ENCODE measurements at places on chromosomes 7 and 10.

DNA sequence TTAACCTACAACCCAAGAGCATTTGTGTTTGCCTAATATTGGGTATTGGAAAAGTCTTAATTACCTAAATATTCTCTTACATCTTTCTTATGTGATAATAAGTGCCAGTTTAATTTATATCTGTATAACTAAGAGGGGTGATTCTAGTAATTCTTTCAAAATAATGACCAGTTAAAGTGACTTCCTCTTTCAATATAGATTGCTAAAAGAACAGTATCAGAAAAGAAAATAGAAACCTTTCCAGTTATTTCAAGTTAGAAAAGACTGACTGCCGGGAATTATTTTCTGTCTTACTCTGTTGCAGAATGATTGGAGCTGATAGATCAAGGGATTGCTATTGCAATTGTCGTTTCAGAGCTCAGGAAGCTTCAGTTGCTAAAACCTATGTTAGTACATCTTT, 525.0 kb upstream of the SEMA3D start:
- DNase-seq = no peak

DNA sequence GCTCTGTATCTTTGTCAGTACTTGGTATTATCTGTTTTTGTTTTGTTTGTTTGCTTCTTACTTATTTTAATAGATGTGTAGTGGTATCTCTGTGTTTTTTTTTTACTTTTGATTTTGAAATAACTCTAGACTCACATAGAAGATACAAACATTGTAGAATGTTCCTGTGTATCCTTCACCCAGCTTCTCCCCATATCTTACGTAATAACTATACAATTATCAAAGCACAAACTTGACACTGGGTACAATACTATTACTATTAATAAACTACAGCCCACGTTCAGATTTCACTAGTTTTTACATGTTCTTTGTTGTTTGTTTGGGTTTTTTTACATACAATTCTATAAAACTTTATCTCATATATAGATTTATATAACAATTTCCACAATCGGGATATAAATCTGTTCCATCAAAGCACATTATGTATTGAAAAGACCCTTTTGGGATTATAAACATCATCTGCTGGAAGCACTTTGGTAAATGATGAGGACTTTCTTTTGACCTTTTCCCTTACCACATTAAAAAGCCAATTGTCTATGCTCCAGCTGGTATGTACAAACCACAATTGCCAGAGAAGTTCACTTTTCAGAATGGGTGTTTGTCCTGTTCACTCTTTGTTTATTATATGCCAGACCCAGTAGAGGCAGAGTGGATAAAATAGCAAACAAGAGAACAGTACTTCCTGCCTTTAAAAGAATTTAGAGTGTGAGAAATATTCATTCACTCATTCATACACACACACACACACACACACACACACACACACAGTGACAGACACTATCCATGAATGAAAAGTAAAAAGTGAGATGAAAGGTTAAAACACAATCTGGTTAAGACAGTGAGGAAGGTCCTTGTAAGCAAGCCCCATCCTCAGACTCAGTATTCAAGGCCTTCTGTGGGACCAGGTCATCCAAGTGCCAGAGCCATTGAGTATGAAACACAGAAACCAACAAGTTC, 113.0 kb downstream of the SGMS1 start:
- no peak for DNase-seq

DNA sequence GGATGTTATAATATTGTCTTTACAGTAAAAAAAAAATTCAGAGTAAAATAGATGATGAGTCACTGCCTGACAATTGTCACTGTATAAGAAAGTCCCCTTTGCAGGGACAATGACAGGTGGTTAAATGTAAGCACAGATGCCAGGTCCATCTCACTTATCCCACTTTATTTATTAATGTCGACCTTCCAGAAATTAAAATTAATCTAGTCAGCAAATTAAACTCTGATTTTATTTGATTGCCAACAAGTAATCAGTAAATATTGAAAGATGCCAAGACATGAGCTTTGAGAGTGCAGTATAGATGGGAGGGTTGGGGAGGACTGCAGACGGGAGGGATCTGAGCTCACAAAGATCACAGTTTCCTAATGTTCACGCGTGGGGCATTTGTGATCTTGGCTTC, 50.9 kb downstream of the CPXM2 start:
- no peak for DNase-seq

GRCh38 chr10:29736366-29737073, 101.7 kb upstream of the SVIL start:
- peak; percentile 90 for DNase-seq

GRCh38 chr7:132793474-132793873, 217.2 kb upstream of the PLXNA4 start:
- DNase-seq = no peak

- DNase-seq = no peak
Observed at GRCh38 chr10:112379635-112380296, 5.8 kb downstream of the ACSL5 start.

GRCh38 chr7:129311429-129311828, 86.6 kb downstream of the AHCYL2 start:
- DNase-seq = no peak

GRCh38 chr10:14573666-14574261, 200.9 kb downstream of the FAM107B start:
- DNase-seq = no peak

GRCh38 chr10:46024948-46025347, 5.5 kb downstream of the NCOA4 start:
- DNase-seq = no peak

- DNase-seq = no peak
Observed at GRCh38 chr10:127996586-127996985, 89.7 kb downstream of the PTPRE start.

GRCh38 chr7:151470711-151471110, 30.8 kb upstream of the CRYGN start:
- DNase-seq = no peak

DNA sequence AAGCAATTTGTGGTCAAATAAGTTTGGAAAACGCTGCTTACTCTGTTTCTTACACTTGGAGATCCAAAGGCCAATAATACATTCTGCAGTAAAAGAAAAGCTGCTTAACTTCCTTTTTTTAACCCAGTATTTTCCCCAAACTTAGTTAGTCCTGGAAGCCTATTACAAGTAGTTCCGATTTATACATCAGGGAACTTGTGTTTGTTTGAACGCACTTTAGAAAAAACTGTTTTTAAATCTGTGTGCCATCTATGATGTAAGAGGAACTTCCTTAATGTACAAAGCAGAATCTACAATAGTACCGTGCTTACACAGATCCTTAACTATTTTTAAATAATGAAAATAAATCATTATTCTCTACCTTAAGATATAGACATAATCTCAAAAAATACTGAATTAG, 23.0 kb downstream of the SFR1 start:
- DNase-seq = peak; percentile 76

GRCh38 chr7:77907281-77907680, 108.7 kb downstream of the PHTF2 start:
- DNase-seq = no peak

- DNase-seq = no peak
Observed at GRCh38 chr10:35639021-35639727, 2.9 kb downstream of the FZD8 start.

- DNase-seq = no peak
Observed at GRCh38 chr7:112372101-112372500, 78.2 kb upstream of the IFRD1 start.

- no peak for DNase-seq
Observed at GRCh38 chr10:11262494-11263345, 245.0 kb downstream of the CELF2 start.

- no peak for DNase-seq
Observed at GRCh38 chr10:104767745-104768144, 126.7 kb downstream of the SORCS3 start.

- no peak for DNase-seq
Observed at GRCh38 chr7:125033506-125033905, 103.9 kb upstream of the POT1 start.

GRCh38 chr7:128453836-128454804, 1.6 kb upstream of the HILPDA start:
- no peak for DNase-seq

All from suppressor macrophage (primary cell).